ENCODE measurements at places on chromosomes 2 and 18.

- no peak for DNase-seq
Measured at GRCh38 chr2:99404039-99404796, 67.0 kb downstream of the EIF5B start.

DNA sequence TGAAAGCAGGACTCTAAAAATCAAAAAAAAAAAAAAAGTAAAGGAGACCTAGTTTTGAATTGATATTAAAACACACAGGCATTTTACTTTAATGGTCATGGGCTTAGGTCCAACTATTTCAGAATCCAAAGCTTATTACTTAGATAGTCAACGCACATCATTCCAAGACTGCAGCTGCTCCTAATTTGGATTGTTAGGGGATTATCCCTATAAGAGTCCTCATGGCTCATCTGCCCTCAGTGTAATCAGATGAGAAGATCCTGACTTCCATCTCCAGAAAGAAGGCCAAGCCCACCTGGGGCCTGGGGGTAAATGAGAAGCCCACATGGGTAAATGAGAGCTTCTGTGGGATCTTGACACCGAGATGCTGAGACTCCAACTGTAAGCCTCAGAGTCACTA, 424.2 kb downstream of the NRXN1 start:
- DNase-seq, result no peak

GRCh38 chr2:62472312-62472711, 33.7 kb downstream of the TMEM17 start:
- DNase-seq, result no peak

DNA sequence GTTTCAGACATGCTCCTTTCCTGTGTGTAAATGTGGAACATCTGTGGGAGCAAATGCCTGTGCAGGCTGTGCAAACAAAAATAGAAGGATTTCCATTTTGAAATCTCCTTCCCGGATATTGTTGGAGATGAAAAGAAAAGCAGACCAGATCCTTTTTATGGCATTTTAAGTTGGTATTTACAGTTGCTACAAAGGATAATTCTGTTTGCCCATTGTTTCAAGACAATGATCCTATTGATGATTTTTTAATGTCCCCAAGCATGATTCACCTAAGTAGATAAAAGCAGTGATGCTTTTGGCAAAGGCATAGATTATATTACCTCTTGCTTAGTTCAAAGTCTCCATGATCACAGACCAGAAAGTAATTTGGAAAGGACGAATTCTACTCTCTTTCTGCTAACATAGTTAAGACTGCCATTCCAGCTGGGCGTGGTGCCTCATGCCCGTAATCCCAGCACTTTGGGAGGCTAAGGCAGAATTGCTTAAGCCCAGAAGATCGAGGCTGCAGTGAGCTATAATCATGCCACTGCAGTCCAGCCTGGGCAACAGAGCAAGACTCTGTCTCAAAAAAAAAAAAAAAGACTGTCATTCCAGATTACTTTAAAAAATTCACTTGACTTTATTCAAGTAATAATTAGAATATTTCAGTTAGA, 209.6 kb upstream of the SLC39A10 start:
- no peak for DNase-seq

GRCh38 chr2:66915237-66915636, 480.3 kb downstream of the MEIS1 start:
- no peak for DNase-seq

GRCh38 chr2:236173036-236173728, 5.0 kb upstream of the GBX2 start:
- no peak for DNase-seq

- DNase-seq, result no peak
Measured at GRCh38 chr2:69805887-69806286, 23.6 kb upstream of the GMCL1 start.

DNA sequence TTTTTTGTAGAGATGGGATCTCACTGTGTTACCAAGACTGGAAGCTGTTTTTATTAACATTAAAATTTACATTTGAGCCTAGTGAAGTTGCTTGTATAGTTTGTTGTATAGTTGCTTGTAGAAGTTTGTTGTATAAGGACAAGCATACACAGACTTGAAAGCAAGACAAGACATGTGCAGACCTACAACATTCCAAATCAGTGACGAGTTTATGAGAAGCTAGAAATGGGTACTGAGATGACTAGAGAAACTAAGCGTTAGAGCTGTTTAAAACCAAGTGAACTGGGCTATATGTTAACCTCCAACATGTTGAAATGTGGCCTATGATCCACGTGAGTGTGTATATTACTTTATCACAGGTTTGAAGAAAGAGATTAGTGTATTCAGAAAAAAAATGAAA, 39.1 kb downstream of the ABCB11 start:
- no peak for DNase-seq

GRCh38 chr2:129903586-129904425, 75.7 kb upstream of the RAB6C start:
- DNase-seq, result no peak

GRCh38 chr18:5986257-5986931, 91.1 kb upstream of the TMEM200C start:
- no peak for DNase-seq

All from stimulated activated naive CD8-positive, alpha-beta T cell treated with anti-CD3 and anti-CD28 coated beads, Interleukin-15, Interleukin-2, amounts not matched to agents 100 U/mL and 50 U/mL, for 24 hours (primary cell).